ENCODE measurements at places on chromosomes 16 and 17.

DNA sequence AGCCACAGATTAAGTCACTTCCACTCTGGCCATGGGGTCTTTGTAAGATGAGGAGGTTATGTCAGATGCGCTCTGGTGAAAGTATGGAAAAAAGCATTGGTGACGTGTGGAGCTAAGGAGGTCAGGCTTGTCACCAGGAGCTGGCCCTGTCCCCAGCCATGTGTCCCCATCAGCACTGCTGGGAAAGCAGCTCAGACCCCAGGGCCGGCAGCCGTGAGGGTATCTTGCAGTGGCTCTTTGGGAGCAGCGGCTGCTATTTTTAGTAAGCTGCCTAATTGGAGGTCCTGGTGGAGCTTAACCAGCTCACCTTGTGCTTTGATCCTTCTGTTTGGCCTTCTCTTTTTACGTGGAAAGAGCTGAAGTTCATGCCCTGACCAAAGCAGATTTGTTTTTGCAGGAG, 60.9 kb downstream of the MPRIP start:
- no peak for DNase-seq

DNA sequence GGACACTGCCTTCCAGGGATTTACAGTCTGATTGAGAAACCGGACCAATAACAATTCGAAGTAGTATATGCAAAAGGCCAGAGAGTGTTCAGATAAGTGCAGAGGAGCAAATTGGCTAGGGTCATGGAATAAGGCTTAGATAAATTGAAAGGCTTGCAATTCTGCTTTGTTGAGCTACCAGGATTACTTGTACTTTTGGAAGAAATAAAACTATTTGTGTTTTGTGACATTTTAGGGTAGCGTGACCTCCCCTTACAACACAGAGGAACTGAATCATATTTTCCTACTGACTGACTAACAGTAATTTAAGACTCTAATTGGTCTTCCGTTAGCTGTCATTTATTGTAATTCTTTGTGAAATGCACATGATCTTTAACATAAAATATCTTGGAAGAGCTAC, 104.7 kb downstream of the PITPNC1 start:
- no peak for DNase-seq

GRCh38 chr16:2278272-2278608, 10.3 kb upstream of the RNPS1 start:
- DNase-seq = no peak

- no peak for DNase-seq
These were observed 6.3 kb upstream of the RGS9 start for GRCh38 chr17:65130832-65131231.

Measured in upper lobe of left lung (tissue), 6 donors.